Esophagus muscularis mucosa (tissue), 4 donors: ENCODE measurements at places on chromosomes 3 and 15. TPM values are rescaled to one million over a fixed set of nuclear protein-coding genes. Genes with fewer than 3 reads are reported as not detected.

DNA sequence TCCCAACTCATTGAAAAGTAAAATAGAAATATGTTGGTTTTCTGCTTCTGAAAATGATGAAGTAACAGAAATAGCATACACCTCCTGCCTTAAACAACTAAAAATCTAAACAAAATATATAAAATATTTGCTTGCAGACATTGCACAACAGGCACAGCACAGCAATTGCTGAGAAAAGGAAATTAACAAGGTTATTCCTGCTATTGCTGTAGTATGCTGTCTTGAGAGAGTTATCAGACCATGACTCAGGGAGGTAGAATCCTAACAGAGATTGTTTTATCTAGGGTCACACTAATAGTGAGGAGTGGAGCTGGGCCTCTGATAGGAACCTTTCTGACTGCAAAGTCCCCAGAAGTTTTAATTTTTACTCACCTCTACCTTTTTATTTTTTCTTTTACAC lies 72.6 kb downstream of the ZBTB20 start:
- no peak overlapping the region for H3K4me3 ChIP-seq
- H3K27ac ChIP-seq: no peak overlapping the region
- H3K36me3 ChIP-seq: no peaks in the 10 kb centered on the region
- H3K4me1 ChIP-seq: peaks cover 36% of the 10 kb centered on the region

Gene CPNE9
- not detected for total RNA-seq

DNA sequence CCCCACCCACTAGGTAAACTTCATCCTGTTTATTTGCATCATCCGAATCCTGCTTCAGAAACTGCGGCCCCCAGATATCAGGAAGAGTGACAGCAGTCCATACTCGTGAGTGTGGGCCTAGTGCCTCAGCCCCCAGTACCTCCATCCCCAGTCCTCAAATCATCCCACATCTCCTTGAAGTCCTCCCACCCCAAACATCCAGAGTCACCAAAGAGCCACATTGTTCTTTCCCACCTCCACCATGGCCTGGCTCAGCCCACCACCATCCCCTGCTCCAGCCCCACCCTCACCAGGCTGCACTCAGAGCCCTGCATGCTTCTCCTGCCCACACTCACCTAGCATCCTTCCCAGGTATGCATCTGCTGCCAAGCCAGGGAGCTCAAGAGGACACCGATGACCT lies 29.8 kb downstream of the VIPR1 start:
- no peaks in the 10 kb centered on the region for H3K27me3 ChIP-seq
- no peaks in the 10 kb centered on the region for H3K4me1 ChIP-seq
- DNase-seq: no peak
- no peak overlapping the region for H3K27ac ChIP-seq
- H3K36me3 ChIP-seq: no peaks in the 10 kb centered on the region

- no peaks in the 10 kb centered on the region for H3K36me3 ChIP-seq
- H3K4me1 ChIP-seq: no peaks in the 10 kb centered on the region
- no peak for DNase-seq
These were observed 498.1 kb upstream of the RGMA start for GRCh38 chr15:93587059-93587521.

DNA sequence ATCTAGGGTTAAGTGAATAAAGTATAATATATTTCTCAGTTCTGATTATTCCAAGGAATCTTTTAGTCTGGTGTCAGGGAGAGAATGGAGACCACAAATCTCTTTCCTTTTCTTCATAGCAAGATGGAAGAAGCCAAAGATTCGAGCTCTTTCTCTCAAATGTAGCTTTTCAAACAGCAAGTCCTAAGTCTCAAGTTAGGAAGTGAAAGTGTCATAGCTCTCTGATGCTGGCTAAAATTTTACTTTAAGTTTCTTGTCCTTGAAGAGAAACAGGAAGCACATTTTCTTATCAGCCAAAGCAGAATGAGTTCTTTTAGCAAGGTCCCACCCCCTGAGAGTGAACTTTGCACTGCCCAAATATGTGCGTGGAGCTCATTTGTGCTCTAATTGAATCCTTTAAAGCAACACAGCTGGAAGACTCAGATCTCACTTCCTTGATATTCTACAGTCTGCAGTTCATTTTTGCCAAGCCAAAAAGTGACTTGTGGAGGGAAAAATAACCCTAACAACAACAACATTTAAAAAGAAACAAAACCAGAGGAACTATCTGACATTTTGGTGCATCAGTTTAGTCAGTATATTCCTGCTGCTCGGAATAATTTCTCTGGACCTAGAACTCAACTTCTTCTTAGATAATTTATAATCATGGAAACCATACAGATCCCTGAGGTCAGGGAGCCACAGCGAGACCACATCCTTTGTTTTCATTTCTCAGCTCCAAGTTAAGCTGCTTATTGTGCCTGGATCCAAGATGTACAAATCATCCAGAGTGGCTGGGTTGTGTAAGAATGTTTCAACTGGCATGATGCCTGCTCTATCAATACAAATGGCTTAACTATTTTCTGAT lies 238.7 kb upstream of the P2RY1 start:
- DNase-seq: no peak
- H3K4me1 ChIP-seq: peaks cover 9% of the 10 kb centered on the region
- peak overlapping the region; percentile 68 for H3K27ac ChIP-seq
- H3K27me3 ChIP-seq: no peaks in the 10 kb centered on the region
- no peak overlapping the region for H3K4me3 ChIP-seq
- no peaks in the 10 kb centered on the region for H3K36me3 ChIP-seq

GRCh38 chr3:52315977-52316764 lies at the start of gene DNAH1:
DNAH1 (plus strand) TSS chr3:52316319; CDS start chr3:52322443, 6,124 bp downstream.
- peak within 1 kb of the TSS; percentile 50 for H3K4me3 ChIP-seq
- DNase-seq: no peak
- H3K4me1 ChIP-seq: peaks cover 30% of the 10 kb centered on the region
- H3K27me3 ChIP-seq: no peaks in the 10 kb centered on the region
- H3K27ac ChIP-seq: no peak within 1 kb of the TSS
- H3K36me3 ChIP-seq: no peaks in the 10 kb centered on the region

Gene SAMMSON
- total RNA-seq: 2.8 TPM

Gene GRM2
- total RNA-seq: 0.11 TPM

GRCh38 chr3:147397875-147398812 lies 8.2 kb downstream of the ZIC4 start:
- DNase-seq: no peak
- peaks cover 56% of the 10 kb centered on the region for H3K27me3 ChIP-seq
- no peaks in the 10 kb centered on the region for H3K36me3 ChIP-seq
- no peak overlapping the region for H3K4me3 ChIP-seq
- H3K27ac ChIP-seq: no peak overlapping the region

DNA sequence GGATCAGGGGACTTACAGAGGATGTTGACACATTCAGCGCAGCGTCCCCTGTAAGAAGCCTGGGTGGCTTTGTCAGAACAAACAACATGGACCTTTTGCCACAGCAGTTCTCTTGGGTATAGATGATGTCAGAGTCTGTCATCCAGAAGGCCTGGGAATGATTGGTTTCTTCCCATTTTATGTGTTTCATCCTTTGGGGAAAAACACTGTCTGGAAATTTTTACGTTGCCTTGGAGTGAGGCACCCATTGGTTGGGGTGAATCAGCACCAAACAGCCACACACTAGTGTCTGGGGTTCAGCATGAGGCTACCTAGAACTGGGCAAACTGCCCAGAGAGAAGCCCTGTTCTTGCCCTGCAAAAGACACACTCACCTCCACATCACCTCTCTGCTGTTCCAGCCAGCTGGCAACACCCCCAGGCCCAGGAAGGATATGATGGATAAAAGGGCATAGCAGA lies 123.0 kb downstream of the FAM43A start:
- peaks cover 4% of the 10 kb centered on the region for H3K4me1 ChIP-seq
- H3K27me3 ChIP-seq: no peaks in the 10 kb centered on the region
- DNase-seq: no peak

GRCh38 chr3:20105513-20106280 lies 65.5 kb downstream of the KAT2B start:
- no peaks in the 10 kb centered on the region for H3K27me3 ChIP-seq
- H3K36me3 ChIP-seq: no peaks in the 10 kb centered on the region
- no peak overlapping the region for H3K27ac ChIP-seq
- DNase-seq: no peak

Gene C3orf85
- total RNA-seq: not detected

Gene KLHL40
- total RNA-seq: not detected

Gene FBXO40
- total RNA-seq: not detected

GRCh38 chr3:76550522-76551201 lies 489.2 kb upstream of the ROBO2 start:
- H3K4me3 ChIP-seq: no peak overlapping the region
- no peaks in the 10 kb centered on the region for H3K36me3 ChIP-seq
- H3K27ac ChIP-seq: no peak overlapping the region

Gene LRRC31
- total RNA-seq: not detected

GRCh38 chr15:92035551-92035950 lies 182.0 kb downstream of the SLCO3A1 start:
- H3K4me1 ChIP-seq: peaks cover 7% of the 10 kb centered on the region
- H3K36me3 ChIP-seq: no peaks in the 10 kb centered on the region
- H3K4me3 ChIP-seq: no peak overlapping the region

GRCh38 chr15:25901811-25902605 lies 38.9 kb upstream of the ATP10A start:
- no peak for DNase-seq
- no peaks in the 10 kb centered on the region for H3K36me3 ChIP-seq
- H3K27ac ChIP-seq: peak overlapping the region; percentile 75
- peaks cover 37% of the 10 kb centered on the region for H3K4me1 ChIP-seq
